ENCODE measurements at places on chromosomes 12 and 14. TPM values are rescaled to one million over a fixed set of nuclear protein-coding genes. Genes with fewer than 3 reads are reported as not detected.

Gene PSMC6
- total RNA-seq = 155 TPM

Gene GABARAPL1
- total RNA-seq = 43.0 TPM

Gene INHBC
- total RNA-seq = not detected

Gene GPD1
- total RNA-seq = not detected
